ENCODE measurements at places on chromosomes 1 and 21. TPM values are rescaled to one million over a fixed set of nuclear protein-coding genes. Genes with fewer than 3 reads are reported as not detected.

DNA sequence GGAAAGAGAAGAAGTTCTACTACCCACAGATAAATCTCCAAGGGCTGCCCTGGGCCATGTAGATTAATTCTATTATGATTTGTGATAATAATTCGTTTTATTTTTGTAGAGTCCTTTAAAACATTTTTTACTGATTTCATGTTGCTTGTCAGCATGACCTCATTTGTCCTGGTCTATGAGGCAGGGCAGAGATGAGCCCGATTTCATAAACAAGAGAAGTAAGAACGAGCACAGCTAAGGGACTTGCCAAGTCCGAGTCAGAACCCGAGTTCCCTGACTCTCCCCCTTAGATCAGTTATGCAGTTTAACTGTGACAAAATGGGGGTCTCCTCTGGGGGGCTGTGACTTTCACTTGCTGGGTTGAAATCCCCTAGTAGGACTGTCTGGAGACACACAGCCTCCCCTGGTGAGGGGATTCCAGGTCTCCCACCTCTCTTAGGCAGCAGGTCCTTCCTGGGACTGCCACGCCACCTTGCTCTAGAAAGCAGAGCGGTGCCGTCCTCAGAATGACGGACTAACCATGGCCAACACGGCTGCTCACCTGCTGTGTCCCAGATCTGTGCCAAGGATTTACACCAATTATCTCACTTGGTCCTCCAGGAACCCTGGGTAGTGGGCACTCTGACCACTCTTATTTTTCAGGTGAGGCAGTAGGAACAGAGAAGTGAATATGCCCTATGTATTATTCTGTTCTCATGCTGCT, 31.0 kb upstream of the SOX13 start:
- no peak for DNase-seq

GRCh38 chr1:116020668-116021272, 44.5 kb downstream of the SLC22A15 start:
- DNase-seq = peak; percentile 38

GRCh38 chr21:39314143-39315027, 953 bp upstream of the BRWD1 start:
- no peak for DNase-seq

DNA sequence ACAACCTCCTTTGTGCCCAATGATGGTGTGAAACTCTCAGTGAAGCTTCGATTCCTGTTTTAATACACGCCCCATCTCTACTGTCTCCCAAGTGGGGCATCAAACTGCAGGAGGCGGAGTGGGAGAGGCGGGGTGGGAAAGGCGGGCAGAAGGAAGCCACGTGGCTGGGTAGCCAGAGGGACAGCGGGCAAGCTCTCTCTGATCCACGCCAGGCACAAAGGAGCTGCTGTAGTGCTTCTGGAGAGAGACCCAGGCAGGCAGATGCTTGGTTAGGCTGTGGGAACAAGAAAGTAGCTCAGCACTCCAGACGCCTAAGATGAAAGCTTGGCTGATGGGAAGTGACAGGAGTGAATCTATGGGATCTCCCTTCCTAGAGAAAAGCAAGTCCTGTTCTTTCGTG, 25.7 kb downstream of the TRIM67 start:
- DNase-seq = no peak

DNA sequence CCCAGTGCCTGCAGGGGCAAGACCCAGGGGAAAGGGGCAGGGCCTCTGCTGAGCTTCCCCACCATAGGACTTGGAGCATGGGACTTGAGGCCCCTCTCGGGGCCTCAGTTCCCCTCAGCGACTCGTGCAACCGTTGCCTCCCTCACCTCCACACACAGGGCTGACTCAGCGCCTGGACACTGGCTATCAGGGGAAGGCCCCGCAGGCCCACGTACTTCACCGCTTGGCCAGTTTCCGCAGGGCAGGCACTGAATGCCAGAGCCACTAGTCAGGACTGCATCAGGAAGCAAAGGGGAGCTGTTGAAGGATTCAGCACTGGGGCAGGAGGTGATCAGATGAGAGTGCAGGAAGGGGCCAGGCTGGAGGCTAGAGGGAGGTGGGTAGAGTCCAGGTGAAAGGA, 15.5 kb upstream of the FAM131C start:
- no peak for DNase-seq

DNA sequence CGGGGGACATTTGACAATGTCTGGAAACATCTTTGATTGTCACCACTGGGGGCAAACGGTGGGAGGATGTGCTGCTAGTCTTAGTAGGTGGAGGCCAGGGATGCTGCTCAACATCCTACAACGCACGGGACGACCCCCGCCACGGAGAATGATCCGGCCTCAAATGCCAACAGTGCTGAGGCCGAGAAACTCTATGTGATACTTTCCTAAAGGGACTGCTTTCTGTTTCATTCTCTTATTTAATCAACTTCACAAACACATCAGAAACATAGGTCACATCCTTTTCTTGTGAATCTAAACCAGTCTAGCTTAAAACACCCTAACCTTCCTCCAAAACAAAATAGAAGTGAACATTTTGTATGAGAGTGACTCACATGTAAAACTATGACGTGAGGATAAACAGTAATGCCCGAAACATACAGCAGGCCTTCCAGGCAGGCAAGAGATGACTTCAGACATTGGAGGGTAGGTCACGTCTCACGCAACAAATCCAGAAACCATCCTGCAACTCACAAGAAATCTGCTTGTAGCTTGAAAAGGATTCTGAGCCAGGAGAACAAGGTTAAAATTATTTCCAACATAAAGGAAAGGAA, 37.2 kb upstream of the ETS2 start:
- no peak for DNase-seq

DNA sequence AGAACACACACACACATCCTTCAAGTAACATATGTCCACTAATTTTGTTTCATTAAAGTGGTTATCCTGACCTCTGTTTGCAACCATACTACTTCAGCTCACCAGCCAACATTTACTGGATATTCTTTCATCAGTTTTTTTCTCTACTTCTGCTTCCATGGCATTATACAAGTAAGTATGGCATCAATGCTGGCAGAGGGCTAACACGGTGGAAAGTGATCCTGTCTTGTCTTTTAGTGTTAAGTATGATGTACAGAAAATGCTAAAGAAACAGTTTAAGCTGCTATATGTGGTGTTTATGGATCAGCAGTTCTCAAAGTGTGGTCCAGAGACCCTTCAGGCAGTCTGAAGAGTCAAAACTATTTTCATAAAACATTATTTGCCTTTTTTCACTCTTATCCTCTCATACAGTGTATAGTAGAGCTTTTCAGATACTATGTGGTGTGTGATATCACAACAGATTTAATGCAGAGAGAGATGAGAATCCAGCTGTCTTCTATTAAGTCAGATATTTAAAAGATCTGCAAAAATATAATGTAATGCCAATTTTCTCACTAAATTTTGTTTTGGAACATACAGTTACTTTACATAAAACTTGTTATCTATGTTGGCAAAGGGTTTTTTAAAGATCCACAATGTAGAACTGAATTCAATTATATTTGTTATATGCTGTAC, 46.6 kb downstream of the FOXJ3 start:
- DNase-seq = no peak

DNA sequence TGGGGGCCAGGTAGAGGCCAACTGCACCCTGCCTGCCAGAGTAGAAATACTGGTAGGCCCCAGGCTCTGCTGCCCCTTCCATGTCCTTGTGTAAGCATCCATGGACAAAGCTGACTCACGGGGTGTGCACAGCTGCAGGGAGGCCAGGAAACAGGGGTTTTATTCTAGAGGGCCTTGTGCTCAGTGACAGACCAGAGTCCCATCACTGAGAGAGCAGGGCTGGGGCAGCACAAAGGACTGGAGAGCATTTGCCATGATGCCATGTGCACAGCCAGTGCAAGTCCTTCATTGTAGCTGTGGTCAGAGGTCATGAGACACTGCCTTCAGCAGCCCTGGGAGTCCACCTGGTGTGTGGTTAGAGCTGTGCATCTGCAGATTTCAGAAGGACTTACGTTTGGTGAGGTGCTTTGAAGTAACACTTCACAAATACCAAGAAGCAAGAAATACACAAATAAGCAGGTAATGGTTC, 8.1 kb downstream of the ARF1 start:
- DNase-seq = no peak

DNA sequence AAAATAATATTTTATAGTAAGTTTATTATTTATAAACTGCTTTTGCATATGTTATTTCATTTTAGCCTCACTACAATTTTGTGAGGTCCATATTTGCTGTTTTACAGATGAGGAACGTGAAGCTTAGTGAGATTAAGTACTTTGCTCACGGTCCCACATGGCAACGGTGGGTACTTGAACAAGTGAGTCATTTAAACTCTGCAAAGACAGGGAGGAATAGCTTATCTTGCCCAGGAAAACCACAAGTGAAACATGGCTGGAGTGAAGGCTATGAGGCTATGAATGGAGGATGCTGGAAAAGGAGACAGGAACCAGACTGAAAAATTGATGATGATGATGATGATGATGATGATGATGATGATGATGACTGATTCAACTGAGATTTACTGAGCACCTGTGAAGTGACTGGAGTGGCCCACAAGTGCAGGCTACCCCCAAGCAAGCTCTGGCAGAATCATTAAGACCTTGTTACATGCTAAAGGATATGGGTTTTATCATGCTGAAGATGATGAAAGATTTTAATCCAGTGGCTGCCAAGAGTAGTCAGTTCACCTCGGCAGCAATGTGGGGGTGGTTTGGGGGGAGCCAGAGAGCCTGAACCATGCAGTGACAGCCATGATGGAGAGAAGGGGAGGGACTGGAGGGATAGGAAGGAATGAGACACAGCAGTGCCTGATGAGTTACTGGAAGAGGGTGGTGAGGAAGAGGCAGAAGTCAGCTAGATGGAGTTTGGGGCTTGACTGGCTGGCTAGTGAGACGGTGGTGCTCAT, 1.4 kb upstream of the ABCA4 start:
- no peak for DNase-seq

DNA sequence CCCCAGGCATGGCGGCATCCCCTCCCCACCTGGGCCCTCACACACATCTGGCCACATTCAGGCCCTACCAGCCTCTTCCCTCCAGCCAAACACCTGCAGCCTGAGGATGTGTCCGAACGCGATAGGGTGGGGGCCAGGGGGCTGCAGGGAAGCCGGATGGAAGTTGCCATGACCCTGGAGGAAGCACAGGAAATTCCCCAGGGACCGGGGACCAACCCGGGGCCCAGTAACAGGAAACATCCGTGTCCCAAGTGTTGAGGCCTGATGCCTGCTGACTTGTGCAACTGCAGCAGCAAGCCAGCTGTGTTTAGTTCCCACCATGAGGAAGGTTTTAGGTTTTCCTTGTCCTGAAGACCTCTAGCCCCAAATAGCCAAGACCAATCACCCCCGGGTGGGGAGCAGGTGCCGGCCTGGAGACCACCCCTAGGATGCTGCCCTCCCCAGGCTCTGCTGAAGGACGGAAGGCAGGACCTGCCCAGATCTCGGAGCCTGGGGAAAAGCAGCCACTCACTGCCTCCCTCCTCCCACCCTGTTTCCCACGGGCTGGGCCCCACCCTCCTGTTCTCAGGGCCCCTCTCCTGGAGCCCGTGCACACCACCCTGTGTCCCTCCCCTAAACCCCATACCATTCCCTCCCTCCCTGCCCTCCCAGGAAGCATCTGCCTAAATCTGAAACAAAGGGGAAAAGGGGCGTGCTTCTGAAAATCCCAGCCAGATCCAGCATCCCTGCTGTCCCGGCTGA, 29.8 kb downstream of the MEGF6 start:
- no peak for DNase-seq

DNA sequence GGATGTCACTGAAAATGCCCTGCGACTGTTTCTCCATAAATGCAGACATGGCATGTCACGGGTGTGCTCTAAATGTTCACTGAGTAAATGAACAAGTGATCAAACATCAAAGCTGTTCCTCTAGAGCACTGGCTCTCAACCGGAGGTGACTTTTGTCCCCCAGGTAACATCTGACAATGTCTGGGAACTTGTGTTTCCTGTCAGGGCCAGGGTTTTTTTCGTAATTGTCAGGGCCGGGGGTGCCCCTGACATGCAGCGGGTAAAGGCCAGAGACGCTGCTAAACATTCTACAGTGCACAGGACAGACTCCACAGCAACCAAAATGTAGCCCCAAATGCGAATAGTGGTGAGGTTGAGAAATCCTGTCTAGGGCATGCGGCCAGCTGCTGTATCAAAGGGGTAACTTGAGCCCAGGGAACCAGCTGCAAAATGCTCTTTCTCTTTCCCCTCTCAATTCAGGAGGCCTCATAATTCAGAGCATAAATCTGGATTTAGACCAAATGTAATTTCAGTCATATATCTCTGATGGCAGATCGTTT, 2.0 kb downstream of the ALDH4A1 start:
- no peak for DNase-seq

DNA sequence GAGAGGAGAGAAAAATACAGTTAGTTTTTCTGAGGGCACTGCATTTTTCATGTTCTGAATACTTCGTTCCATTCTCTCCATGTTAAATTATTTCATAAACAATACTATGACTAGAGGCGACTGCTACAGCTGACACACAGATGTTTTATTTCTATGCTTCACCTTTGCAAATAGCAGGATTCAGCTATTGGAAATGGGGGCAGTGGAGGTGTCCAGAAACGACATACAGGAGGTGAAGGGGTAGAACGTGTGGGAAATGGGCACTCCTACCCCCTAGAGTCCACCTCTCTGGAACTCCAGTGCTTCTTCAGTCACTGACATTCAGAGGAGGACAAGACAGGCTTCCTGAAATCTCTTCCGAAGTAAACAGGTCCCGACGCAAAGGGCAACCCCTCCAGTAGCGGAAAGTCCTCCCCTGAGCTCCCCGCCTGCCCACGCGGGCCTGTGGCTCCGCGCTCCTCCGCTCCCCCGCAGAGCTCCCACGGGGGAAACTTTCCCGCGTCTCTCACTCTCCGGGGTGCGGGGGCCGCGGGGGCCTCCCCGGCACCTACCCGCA, 480 bp downstream of the DPYD start:
- DNase-seq = no peak

- no peak for DNase-seq
Observed at GRCh38 chr1:96865731-96866685, 144.4 kb downstream of the PTBP2 start.

DNA sequence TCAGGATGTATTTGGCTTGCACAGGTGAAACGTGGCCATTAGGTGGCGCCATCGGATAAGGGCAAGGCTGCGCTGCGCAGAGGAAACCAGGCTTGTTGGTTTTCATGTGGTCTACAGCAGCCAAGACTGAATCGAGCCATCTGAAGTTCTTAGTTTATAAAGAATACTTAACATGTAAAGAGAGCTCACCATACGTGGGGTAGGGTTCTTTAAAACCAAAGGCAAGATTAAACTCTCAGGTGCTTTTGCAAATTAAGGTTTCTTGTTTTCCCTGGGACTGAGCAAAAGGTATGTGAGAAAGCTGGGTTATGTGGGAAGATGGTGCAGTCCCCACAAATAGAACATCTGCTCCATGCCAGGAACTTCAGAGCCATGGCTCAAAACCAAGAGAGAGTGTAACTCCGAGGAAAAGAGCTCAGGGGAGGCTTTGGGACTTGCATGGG, 9.3 kb downstream of the MASP2 start:
- DNase-seq = peak; percentile 69

The LYPD8 gene
- polyA plus RNA-seq = not detected

The REG4 gene
- not detected for polyA plus RNA-seq

The UTS2 gene
- not detected for polyA plus RNA-seq

The HLX gene
- polyA plus RNA-seq = not detected

The C1orf141 gene
- polyA plus RNA-seq = not detected
